ENCODE measurements at places on chromosomes 1 and 21.

DNA sequence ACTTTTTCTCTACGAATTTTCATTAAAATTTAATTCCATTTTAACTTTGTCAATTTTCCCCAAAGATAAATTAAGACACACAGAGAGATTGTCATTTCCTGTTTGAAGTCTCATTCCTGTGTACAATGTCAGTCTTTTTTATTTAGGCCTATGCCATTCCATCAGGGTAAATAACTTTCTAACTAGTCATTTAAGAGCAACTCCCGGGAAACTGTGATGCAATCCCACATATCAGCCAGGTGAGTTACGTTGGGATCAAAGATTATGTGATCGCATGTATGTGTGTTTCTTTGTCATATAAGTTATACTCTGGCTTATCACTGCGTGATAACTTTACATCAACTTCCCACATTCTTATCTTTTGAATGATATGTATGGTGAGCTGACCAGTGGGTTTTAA, 86.1 kb upstream of the S1PR1 start:
- DNase-seq: no peak

DNA sequence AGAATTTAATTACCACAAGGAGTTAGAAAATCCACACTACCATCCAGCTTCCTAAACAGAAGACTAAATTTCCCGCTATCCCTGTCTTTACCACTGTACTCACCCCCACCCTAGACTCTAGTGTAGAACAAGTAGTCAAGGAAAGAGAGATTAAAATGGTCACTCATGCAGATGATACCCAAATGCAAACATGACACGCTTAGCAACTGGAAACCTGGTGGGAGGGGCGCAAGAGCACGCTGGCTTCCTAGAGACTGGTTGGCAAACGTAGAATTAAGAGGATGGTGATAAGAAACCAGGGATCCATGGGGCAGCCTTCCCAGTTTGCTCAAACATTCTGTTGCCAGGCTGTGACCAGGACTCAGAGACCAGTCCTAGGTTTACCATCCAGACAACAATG, 9.9 kb upstream of the LDLRAD1 start:
- DNase-seq: no peak

GRCh38 chr1:39044762-39045161, 18.6 kb downstream of the NDUFS5 start:
- DNase-seq: no peak

GRCh38 chr1:95126846-95127245, 9.7 kb downstream of the TLCD4 start:
- no peak for DNase-seq

DNA sequence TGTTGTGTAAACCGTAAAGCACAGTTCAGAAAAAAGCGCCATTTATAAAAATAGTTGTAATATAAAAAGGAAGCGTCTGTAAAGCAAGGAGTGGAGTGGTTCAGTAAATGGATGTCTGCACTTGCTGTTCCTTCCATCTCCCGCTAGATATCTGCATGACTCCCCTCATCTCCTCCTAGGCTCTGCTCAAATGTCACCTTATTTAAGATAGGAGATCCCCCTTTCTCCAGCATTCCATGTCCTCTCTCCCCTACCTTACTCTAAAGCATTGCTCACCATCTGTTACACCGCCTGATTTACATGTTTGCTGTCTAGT, 745 bp downstream of the MUL1 start:
- no peak for DNase-seq

DNA sequence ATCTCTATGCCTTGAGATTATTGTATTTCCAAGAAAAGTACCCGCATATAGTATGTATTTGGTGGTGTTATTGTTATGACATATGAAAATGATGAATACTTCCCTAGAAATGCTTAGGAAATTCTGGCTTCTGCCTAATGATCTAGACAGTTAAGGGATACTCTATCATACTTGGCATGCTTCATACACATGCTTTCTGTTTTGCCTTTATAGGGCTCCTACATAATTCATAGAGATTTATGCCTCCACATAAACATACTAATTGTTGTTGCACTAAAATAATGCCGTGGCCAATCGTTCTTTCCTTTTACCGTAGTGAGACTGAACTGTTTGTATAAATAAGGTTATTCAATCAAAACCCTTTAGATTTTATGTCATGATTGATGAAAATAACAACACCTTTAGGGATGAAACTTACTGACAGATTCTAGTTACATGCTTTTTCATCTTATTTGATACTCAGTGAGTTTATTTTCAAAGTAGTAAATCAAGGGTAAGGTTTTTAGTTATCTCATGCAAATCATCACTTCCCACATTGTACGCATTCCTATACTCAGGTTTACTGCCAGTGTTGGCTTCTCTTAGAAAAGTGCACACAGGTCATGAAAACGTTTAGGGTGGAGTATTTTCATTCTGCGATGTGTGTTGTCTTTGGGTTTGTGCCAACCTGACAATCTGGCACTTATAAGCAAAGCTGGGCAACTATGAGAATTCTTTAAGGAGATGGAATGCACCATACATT, 40.5 kb upstream of the SCYL3 start:
- no peak for DNase-seq

GRCh38 chr1:172826096-172826741, 167.3 kb downstream of the FASLG start:
- DNase-seq: no peak

DNA sequence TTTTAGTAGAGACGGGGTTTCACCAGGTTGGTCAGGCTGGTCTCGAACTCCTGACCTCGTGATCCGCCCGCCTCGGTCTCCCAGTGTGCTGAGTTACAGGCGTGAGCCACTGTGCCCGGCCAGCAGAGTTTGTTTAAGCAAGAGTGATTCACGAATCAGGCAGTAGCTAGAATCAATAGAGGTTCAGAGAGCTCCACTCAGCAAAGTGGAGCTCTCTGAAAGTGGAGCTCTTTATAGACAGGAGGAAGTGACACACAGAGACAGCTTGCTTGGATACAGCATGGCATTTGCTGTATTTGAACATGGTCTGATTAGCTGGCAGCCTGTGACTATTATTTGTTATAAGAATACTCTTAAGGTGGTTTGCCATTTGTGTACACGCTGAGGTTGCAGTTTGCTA, 27.1 kb upstream of the CD34 start:
- DNase-seq: no peak

- no peak for DNase-seq
Measured at GRCh38 chr1:228141226-228142044, 1.4 kb downstream of the GUK1 start.

- no peak for DNase-seq
Measured at GRCh38 chr1:84277343-84278059, 24.0 kb upstream of the SAMD13 start.

- DNase-seq: no peak
Measured at GRCh38 chr1:207993477-207994445, 82.8 kb upstream of the CD34 start.
